Iris pigment epithelial cell (primary cell): ENCODE measurements at places on chromosomes 2 and 18.

DNA sequence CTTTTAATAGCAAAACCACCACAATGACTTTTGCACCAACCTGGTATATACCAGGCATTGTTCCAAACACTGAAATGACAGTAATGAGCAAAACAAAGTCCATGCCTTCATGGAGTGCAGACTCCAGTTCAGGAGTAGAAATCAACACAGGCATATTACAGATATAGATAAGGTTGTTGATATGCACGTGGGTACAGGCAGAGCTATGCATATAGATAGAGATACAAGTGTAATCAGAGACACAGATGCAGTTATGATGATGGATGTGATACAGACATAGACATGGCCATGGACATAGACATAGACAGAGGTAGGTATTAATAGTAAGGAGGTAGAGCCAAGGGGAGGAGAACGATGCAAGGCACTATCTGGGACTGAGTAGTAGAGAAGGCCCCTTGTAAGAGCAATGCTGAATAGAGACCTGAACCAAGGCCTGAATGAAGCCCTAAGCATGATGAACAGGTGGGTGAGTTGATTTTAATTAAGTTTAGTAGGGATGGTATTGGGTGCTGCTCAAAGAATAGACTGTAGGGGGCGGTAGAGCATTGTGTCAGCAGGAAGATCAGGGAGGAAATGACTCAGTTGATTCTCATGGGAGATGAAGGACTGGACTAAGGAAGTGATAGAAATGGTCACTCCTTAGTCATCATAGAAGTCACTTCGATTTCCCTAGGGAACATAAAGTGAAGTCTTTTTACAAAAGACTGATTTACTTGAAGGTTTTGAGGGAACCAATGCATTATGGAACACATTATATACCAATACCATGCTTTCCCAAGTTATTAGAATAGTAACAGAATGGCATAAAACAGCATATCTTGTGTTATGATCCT lies 39.4 kb downstream of the CMPK2 start:
- peak; percentile 89 for DNase-seq

- no peak for DNase-seq
Measured at GRCh38 chr2:151481744-151482143, 72.0 kb downstream of the RIF1 start.

- no peak for DNase-seq
Measured at GRCh38 chr18:2900684-2901422, 54.0 kb downstream of the EMILIN2 start.

DNA sequence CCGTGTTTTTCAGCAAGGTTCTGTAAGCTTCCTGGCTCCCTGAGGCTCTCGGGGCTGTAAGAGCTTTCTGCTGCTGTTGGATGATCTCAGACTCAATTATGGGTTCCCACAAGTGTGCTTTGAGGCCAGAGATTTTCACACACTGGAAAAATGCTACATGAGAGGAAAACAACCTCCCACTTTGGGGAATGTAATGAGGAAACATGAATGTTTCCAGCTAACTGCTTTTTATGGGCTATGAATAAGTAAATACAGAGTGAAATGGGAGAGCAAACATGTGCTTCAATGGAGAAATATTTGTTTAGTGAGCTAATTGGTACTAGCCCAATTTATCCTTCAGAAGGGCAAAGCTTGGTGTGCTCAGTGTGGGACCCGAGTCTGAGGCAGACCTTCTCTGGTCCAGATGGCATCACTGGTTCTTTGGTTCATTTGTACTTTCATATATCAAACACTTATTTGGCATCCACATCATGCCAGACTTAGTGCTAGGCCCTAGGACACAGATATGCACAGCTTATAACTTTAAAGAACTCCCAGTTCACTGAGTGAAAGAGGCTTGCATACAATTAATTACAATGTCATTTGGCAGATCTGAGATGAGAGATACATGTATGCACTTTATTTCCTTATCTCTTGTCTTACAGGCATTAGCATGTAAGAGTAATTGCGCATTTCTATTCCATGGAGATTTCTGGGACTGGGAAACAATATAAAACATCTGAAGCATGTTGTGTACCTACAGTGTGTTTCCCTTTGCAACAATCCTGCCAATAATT lies 248.8 kb downstream of the RDH14 start:
- peak; percentile 16 for DNase-seq

GRCh38 chr2:121783180-121783579 lies 27.7 kb downstream of the TSN start:
- DNase-seq = no peak

DNA sequence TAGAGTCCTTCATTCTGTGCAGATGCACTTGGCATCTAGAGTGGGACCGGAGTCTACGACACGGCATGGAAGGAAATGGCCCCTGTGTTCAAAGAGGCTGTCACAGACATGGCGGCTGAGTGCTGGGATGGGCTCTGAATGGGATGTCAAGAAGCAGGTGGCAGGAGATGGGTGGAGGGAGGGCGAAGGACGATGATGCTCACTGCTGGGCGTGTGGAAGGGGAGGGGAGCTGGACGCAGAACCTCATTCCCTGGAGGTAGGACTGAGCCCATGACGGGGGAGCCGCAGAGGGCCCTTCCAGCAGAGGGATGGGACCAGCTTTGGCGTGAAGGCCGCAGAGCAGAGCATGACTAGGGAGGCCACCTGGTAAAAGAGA lies 18.8 kb upstream of the ALPI start:
- DNase-seq = no peak

- peak; percentile 17 for DNase-seq
Measured at GRCh38 chr2:236507393-236508085, 62.1 kb upstream of the ACKR3 start.

GRCh38 chr18:26206488-26206887 lies 19.8 kb upstream of the TAF4B start:
- DNase-seq = no peak

- no peak for DNase-seq
Measured at GRCh38 chr18:38993342-38993741, 1427.7 kb upstream of the CELF4 start.

- DNase-seq = no peak
Measured at GRCh38 chr18:36695806-36696205, 133.0 kb downstream of the TPGS2 start.

- DNase-seq = no peak
Measured at GRCh38 chr18:70981400-70982140, 692.7 kb downstream of the SOCS6 start.

GRCh38 chr2:223538920-223539440 lies 63.2 kb downstream of the SCG2 start:
- DNase-seq = no peak

DNA sequence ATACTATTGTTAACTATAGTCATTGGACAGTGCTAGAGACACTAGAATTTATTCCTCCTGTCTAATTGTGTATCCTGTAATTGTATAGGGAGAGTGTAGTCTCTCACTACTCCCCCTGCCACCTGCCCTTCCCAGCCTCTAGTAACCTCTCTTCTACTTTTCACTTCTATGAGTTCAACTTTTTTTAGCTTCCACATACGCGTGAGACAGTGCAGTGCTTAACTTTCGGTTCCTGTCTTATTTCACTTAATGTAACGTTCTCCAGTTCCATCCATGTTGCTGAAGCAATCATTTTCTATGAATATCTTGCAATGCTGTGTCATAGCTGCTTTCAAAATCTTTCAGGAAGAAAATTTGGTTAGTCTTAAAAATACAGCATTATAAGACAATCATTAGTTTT lies 22.8 kb upstream of the RUFY4 start:
- no peak for DNase-seq

- peak; percentile 86 for DNase-seq
Measured at GRCh38 chr2:70977605-70978205, 725 bp upstream of the ANKRD53 start.
